NCI-H1436 (cell line): ENCODE measurements at places on chromosomes 1 and 21.
A peak's percentile ranks its signal among the peaks of the same experiment; 100 is the strongest.

GRCh38 chr1:180997843-180998504 is 24.7 kb downstream of the STX6 start:
- no peak for DNase-seq

DNA sequence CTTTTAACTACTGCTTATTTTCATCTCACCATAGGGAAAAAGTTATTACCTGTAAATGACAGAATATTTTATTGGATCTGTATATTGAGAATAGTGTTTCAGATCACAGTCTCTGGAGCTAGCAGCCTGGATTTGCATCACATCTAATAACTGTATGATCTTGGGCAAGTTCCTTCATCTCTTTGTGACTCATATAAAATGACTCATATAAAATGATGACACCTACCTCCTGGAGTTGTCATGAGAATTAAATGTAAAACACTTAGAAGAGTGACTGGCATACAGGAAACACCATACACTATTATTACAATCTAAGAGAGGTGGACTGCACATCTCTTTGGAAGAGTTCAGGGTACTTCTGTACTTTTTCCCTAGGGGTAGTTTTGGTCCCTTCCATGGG is 421.3 kb downstream of the NEGR1 start:
- no peak for DNase-seq

DNA sequence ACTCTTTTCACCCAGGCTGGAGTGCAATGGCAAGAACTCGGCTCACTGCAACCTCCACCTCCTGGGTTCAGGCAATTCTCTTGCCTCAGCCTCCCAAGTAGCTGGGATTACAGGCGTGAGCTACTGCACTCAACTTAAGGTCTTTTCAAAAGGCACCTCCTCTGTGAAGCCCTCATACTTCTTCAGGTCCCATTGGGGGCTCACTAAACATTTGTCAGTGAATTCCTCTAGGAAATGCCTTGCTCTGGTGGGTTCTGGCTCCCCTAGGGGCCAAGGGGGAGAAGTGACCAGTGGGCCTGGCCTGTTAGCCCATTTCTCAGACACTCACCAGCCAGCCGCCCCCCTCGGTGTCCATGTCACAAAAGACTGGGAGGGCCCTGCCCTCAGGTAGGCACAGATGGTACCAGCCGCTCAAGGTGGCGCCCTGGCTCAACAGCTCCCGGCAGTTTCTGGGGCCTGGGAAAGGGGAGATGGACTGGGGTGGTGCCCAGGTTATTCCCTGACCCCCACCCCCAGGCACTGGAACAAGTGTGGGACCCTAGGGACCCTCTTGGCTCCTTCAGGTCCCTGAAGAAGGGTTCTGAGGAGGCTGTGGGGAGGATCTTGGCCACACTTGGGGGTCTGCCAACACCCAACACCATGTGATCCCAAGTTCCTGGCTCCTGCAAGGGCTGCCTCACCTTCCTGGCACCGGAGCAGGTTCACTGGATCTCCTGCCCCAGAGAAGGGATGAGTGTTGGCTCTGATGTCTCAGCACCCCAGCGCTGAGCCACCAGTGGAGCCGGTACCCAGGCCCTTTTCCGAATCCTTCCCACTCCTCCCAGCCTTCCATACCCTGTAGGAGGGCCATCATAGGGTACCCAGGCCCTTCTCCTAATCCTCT is 1.6 kb downstream of the FCN3 start:
- no peak for DNase-seq

- DNase-seq = peak; percentile 69
Measured at GRCh38 chr1:23098463-23099170, 70.0 kb downstream of the LUZP1 start.

GRCh38 chr1:93056214-93056613 is 22.9 kb upstream of the MTF2 start:
- no peak for DNase-seq

DNA sequence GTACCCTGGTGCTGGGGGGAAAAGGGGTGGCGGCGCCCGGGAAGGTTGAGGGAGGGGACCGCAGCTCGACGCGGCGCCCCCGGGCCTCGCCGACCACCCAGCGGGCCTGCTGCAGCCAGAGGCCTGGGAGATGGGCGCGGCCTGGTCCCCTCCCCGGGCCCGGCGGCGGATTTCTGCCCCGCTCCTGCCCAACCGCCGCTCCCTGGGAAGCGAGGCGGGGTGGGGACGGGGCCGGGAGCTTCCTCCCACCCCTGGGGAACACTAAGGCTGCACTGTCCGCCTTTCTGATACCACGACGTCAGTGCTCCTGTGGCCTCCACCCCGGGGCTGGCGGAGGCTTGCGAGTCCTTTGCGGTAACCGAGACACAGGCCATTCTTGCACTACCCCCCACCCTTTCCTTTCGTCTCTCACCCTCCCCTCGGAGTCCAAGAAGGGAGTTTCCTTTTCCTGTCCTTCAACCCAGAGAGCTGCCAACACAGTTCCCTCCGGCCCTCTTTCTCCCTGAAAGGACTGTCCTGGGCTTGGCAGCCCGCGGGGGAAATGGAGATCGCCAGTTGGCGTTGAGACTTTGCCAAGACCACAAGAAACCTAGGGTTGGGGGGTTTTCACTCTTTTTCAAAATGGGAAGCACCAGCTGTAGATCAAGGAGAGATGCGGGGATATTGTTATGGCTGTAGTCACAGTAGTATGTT is 742 bp downstream of the SH3GLB1 start:
- no peak for DNase-seq

GRCh38 chr21:38258521-38259485 is 2.0 kb downstream of the KCNJ15 start:
- DNase-seq = no peak

- DNase-seq = no peak
Measured at GRCh38 chr1:41677620-41678019, 193.1 kb upstream of the EDN2 start.

DNA sequence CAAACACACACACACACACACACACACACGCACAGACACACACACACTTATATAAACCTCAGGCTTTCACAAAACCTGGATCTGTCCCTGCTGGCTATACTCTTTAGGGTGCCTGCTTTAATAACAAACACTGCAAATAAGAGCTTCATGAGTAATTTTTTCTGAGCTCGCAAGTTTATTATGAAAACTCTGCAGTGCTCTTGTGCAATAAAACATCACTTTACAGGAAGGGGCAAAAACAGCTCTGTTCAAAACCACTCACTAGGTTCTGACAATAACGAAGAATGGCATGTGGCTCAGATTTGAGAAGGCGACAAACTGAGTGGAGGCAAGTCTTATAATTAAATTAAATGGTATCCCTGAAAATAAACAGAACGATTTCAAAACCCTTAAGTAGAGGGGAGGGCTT is 42.6 kb upstream of the CTPS1 start:
- no peak for DNase-seq

GRCh38 chr1:204376919-204377799 is 17.4 kb upstream of the PLEKHA6 start:
- DNase-seq = no peak

DNA sequence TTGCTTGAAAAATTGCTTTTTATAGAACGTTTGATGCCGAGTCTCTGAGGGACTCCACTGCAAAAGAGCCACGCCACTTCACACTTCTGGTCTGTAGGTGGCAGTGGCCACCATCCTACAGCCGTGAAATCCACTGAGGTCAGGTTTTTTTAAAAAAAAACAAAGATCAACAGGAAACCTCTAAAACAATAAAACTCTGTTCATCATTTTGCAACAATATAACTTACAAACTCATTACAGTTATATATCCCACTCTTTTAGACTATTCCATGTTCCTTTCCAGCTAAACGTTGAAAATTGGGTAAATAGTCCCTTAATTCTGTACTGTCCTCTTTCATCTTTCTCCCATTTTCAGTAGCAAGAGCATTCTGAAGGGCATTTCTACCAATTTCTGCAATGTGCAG is 64.6 kb upstream of the FMN2 start:
- peak; percentile 62 for DNase-seq

GRCh38 chr1:107230121-107230520 is 89.3 kb downstream of the NTNG1 start:
- no peak for DNase-seq

GRCh38 chr1:11406845-11407244 is 72.1 kb upstream of the DISP3 start:
- no peak for DNase-seq

- no peak for DNase-seq
Measured at GRCh38 chr1:229318056-229318455, 24.8 kb downstream of the CCSAP start.

GRCh38 chr1:3060601-3061551 is 8.1 kb upstream of the PRDM16 start:
- DNase-seq = no peak

DNA sequence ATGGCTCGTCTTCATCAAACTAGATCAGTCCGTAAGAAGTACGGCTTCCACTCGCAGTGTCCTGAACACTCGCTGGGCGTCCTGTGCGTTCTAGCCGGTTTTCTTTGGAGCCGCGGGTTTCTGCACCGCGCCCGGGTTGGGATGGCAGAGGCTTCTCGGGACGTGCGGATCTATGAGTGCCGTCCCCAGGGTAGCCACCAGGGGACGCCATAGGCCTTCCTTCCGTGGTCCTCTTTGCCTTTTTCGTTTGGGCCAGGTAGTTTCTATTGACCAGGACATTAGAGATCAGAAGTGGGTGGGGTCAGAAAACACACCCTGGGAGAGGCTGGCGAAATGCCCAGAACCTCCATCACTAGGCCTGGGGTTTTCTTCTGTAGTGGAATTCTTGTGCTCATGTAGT is 273.8 kb downstream of the FAM72C start:
- no peak for DNase-seq

DNA sequence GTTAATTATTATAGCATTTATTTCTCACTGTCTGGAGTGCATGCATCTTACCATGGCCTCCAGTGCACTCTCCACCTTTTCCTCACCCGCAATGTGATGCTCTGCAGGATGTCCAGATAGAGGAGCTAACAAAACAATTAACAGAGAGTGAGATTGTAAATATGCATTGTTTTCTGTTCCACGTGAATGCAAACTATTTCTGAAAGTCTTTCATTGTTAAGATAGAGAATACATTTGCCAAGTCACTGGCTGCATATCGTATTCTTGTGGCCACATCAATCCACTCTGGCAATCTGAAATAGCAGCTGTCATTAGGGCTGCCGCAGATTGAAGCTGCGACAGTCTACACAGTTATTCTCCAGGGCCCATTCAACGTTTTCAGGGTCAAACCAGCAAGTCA is 143.8 kb downstream of the DUSP10 start:
- no peak for DNase-seq

- no peak for DNase-seq
Measured at GRCh38 chr1:67441183-67441582, 11.0 kb upstream of the SERBP1 start.

GRCh38 chr21:41932576-41933312 is 21.1 kb downstream of the C2CD2 start:
- DNase-seq = no peak

DNA sequence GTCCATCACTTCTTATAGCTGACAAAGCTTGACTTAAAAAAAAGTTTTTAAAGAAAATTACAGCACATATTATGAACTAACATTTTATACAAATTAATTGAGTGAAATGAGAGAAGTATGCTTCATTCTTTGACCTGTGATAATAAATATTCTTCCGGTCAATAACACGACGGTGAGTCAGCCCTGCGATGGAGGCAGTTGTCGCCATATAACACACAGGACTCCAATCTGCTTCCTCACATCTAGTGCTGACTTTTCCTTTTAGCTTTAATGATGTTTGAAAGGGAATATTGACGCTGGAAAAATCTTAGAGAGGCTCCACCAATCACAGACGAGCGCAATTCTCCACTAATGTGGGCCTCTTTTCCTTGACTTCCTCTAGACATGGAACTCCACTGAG is 166.9 kb upstream of the C1orf21 start:
- no peak for DNase-seq

DNA sequence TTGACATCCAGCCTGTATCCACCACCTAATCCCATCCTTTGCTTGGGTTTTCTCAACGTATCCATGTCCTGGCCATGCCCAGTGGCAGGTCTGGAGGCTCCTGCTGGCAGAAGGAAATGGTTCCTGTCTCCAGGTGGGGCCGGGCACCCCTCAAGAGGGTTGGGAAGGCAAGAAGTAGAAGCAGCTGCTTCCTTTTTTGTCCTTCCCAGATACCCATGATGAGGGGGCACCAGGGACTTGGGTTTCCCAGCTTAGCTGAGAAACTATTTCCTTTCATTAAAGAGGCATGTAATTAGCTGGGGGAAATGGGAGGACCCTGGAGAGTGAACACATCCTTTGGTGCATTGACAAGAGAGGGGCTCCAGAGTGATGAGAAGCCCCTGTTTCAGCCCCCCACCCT is 21.1 kb upstream of the SLC45A3 start:
- DNase-seq = no peak
